Activated T-cell treated with anti-CD3 and anti-CD28 coated beads for 1 hour (primary cell): ENCODE measurements at places on chromosomes 16 and 17.

DNA sequence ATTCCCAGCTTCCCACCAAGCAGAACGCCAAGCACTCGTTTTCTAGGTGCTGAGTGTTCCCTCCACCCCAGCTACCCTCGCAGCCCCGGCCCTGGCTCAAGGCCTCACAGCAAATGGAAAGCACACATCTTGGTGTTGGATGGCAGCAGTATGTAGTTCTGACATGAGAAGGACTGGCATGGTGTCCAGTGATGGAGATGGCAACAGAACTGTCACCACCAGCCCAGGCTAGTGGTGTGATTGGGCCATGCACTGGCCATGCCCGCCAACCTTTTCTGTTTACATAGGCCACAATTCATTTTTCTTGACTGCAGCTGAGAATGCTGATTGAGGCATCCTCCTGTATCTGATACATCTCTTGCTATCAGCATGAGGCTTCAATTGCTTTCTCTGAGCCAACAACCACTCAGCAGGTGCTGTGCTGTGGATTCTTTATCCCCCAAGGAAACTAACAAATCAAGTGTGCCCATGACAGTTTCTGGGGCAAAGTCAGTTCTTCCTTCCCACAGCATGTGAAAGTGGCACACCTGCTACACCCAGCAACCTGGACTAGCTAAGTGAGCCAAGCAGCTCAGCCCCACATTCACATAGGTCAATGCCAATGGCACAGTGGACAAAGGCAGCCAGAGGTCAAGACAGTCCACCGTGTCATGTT is 3.8 kb downstream of the SLC12A4 start:
- DNase-seq, result no peak

GRCh38 chr17:19460700-19461099 is 49.7 kb downstream of the RNF112 start:
- DNase-seq, result no peak

DNA sequence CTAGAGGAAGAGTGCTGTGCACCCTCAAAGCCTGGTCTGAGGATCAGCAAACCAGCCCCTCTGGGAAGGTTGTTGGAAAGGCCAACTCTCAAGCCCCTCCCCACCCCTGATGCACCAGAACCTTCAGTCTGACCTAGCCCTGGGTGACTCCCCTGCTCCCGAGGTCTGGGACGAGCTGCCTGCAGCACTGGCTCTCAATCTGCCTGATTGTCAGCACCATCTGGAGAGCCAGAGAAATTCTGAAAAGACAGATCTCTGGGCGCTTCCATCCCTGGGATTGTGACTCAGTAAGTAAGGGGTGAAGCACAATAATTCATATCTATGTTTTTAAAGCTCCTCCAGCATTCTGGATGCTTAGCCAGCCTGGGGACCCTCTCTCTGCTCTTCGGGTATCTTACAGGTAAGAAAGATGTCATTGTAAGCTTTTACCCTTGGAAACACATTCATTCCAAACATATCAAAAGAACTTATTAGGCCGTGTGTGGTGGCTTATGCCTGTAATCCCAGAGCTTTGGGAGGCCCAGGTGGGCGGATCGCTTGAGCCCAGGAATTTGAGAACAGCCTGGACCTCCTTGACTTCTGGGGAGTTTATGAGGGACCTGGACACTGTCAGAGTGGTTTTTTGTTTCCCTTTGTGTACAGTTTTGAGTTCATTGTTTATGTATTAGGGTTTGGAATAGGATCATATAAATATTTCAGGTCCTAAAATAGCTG is 147.5 kb downstream of the KCNJ12 start:
- DNase-seq, result no peak

GRCh38 chr16:67882374-67883145 is 2.1 kb upstream of the NRN1L start:
- no peak for DNase-seq

GRCh38 chr16:72827866-72828265 is 220.1 kb downstream of the ZFHX3 start:
- no peak for DNase-seq

GRCh38 chr17:4610162-4610561 is 25.8 kb downstream of the SMTNL2 start:
- no peak for DNase-seq

DNA sequence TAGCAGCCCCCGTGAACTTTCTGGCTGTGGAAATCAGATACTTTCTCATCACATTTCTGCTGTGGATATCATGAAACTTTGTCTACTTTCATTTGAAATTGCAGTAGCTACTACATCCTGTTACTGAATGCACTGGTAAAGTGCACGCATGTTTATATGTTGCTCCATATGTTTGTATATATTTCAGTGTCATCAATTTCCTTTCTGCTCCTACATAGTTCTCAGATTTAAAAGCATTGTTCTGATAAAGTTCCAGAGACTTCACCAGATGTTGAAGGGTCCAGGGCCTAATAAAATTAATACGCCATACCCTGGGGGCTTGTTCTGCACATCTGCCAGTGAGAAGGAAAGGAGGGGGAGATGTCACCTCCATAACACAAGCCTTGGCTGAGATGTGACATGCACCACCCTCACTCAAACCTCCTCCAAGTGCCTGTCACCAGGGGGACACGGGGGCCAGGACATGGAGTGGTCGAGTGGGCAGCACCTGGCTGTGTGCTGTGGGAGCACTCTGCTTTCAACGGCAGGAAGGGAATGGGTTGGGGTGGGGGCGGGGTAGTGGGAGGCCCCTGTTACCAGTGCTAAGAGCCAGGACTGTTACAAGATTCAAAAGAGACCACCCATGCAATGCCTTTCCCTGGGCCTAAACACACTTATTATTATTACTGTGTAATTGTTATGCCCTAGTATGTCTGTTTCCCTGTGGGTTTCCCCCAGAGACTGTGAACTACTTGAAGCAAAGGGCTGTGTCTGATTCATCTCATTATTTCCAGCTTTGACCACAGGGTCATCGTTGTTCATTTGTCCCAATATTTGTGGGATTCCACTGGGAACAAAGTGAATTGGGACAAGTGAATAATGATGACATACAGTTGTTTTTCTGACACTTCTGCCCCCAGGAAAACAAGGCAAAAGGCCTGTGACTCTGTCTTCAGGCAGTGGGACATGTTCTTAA is 193.4 kb downstream of the FOXL1 start:
- DNase-seq, result no peak

DNA sequence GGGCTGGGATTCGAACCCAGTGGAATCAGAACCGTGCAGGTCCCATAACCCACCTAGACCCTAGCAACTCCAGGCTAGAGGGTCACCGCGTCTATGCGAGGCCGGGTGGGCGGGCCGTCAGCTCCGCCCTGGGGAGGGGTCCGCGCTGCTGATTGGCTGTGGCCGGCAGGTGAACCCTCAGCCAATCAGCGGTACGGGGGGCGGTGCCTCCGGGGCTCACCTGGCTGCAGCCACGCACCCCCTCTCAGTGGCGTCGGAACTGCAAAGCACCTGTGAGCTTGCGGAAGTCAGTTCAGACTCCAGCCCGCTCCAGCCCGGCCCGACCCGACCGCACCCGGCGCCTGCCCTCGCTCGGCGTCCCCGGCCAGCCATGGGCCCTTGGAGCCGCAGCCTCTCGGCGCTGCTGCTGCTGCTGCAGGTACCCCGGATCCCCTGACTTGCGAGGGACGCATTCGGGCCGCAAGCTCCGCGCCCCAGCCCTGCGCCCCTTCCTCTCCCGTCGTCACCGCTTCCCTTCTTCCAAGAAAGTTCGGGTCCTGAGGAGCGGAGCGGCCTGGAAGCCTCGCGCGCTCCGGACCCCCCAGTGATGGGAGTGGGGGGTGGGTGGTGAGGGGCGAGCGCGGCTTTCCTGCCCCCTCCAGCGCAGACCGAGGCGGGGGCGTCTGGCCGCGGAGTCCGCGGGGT is at the start of gene CDH1:
TSS of gene CDH1 (plus strand) at position 247 of the 684 bp plus-strand sequence. CDS start at position 371, 124 bp downstream.
- peak; percentile 16 for DNase-seq

DNA sequence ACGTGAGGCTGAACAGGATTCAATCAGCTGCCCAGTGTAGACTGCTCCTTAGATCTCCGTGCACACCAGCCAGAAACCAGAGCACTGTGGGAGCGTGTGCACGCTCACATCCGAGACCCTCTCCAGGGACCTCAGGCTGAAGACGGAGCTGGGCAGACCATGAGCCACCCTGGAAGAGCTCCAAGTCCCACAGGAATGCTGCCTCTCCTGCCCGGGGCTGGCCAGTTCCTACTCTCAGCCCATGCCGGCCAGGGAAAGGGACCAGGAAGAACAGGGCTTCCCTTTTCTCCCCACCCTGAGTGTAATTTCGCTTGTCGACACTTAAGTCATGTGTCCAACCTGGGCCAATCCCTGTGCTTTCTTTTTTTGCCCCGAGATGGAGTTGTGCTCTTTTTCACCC is 6.9 kb downstream of the ALYREF start:
- DNase-seq, result no peak

DNA sequence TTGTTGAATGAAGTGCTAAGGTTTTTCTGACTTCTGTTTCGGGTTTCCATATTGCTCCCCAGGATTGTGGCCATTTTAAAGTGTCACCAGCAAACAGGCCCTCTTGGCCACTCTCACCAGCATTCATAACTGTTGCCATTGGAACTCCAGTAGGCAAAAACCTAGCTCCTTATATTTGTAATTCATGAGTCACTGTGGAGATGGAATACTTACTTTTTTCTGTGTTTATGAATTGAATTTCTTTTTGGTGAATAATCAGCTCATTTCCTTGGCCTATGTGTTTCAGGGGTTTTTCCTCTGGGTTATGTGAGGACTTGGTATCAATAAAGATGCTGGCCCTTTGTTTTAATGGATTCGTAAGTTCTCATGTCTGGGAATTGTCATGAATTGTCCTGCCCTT is 255.1 kb downstream of the SNX29 start:
- DNase-seq, result no peak

- DNase-seq, result no peak
Observed at GRCh38 chr17:38742411-38743308, 5.5 kb downstream of the PCGF2 start.

DNA sequence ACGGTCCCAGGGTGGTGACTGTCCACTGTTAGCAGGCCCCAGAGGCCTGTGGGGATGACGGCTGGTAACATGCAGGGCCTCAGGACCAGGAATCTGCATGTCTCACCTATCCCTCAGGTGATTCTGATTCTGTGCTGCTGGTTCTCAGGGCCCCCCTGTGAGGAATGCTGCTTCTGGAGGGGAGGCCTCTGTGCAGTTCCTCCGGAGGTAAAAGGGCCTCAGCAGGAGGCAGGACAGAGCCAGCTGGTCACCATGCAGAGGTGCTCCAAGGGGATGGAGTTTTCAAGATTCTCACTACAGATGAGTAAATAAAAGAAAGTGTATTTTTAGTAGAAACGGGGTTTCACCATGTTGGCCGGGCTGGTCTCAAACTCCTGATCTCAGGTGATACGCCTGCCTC is 33.8 kb downstream of the CLEC16A start:
- no peak for DNase-seq

- DNase-seq, result no peak
Observed at GRCh38 chr16:88628512-88628974, 9.8 kb upstream of the IL17C start.

GRCh38 chr16:78902321-78902720 is 698.2 kb downstream of the MAF start:
- DNase-seq, result no peak

- DNase-seq, result no peak
Observed at GRCh38 chr16:84843149-84844048, 23.6 kb downstream of the CRISPLD2 start.

DNA sequence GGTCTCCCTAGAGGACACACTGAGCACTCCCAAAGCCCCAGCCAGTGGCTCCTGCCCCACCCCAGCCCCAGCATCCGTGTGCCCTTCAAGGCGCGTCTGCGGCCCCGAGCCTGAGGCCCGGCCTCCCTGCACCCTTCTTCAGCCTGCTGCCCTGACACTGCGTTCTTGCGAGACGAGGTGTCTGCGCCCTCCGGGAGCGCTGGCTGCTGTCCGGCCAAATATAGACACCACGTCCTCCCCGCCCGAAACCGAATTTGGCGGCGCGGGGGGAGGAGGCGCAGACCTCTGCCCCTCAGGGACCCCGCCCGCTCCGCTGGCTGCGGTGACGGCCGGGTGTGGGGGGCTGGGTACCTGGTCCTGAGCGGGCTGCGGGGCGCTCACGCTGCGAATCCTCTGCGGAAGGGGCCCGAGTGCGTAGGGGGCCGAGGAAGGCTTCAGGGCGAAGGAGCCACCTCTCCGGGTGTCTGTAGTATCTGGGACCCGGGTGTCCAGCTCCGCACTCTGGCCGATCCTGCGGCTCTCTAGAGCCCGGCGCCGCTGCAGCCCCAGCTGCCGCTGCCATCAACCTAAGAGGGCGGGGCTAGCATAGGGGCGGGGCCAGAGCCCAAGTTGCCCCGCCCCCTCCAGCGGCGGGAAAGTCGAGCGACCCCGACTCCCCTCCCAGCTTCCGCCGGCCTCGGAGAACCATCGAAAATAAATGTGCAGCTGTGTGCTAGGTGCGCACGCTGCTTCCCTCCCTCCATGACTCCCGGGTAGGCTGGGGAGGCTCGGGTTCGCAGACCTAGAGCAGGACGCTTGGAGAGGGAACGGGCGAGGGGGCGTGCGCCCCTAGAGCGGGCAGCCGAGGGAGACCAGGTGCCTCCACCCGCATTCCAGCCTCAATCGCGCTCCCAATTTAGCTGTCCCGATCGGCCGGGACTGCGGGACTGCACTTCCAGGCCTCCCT is at the start of gene CORO6:
TSS of gene CORO6 (minus strand) at position 576 of the 946 bp plus-strand sequence. CDS start 1,491 bp downstream, outside the sequence.
- peak; percentile 63 for DNase-seq
